Stimulated activated CD8-positive, alpha-beta memory T cell treated with anti-CD3 and anti-CD28 coated beads, Interleukin-4, amount 100 ng/mL, for 48 hours (primary cell): ENCODE measurements at places on chromosomes 16 and 17.
A peak's percentile ranks its signal among the peaks of the same experiment; 100 is the strongest.

GRCh38 chr17:14813649-14814370, 451.3 kb downstream of the PMP22 start:
- no peak for DNase-seq

- no peak for DNase-seq
Observed at GRCh38 chr17:41267711-41268110, 2.5 kb downstream of the KRTAP9-6 start.

GRCh38 chr16:4075534-4075933, 40.7 kb downstream of the ADCY9 start:
- no peak for DNase-seq

DNA sequence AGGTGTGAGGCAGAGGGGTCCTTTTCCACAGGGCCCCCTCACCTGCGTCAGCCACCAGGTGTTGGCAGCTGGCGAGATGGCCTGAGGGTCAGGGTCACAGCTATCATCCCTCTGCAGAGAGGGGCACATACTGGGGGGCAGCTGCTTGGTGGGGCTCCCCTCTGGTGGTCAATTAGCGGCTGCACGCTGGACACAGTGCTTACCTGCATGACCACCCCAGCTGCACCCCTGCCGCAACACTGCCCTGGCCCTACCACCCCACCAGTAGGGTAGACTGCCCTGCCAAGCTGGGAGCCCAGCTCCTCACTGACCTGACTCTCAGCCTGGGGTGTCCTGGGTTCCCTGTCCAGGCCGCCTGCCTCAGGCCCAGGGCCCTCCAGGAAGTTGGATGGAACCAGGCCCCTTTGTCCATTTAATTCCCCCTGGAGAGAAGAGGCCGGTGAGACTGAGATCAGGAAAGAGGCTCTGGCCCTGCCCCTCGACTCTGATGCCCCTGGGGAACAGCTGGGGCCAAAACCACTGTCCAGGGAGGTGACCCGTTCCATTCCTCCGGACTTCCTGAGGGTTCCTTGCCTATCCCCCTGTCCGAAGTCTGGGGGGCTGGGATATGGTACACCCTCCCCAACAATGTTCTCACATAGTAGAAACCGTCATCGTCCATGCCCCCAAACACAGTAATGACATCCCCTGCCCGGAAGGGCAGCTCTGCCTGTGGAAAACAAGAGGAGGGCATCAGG, 23.7 kb downstream of the TSPOAP1 start:
- no peak for DNase-seq

DNA sequence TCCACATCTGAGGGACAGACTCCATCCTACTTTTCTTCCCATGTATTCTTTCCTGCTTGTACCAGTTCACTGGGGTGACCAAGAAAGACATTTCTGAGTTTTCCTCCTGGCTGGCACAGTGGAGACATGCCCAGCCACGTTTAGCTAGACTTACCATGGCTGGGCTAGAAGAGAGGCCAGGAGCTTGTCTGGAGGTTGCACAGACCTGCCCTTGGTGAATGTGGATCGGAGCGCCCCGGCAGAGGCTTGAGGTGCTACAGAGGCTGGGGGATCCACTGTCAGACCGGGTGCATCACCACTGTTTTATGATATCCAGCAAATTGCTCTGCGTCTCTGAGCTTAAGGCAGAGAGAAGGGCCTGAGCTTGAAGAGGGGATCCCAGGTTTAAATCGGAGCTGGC, 3.5 kb downstream of the IL4R start:
- peak; percentile 45 for DNase-seq

- DNase-seq = no peak
Observed at GRCh38 chr16:68786685-68787418, 49.8 kb downstream of the CDH1 start.

DNA sequence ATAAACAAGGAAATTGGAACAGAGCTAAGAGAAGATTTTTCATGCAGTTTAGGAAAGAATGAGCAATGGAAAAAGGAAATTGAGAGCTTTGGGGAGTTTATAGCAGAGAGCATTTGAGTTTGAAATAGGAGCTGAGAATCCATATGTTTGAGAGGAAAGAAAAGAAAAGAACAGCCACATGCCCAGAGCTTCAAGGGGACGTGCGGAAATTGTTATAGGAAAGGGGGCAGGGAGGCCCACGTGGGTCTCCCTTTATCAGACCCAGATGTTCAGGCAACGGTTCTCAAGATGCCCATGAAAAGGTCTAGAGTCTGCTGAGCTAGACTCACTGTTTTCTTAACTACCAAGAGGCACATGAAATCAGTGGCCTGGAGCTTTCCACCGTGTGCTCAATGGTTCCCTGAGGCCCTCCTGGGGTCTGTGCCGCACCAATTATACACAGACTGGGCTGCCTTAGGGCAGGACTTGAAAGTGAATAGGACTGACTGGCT, 31.2 kb downstream of the CHD9 start:
- DNase-seq = no peak

DNA sequence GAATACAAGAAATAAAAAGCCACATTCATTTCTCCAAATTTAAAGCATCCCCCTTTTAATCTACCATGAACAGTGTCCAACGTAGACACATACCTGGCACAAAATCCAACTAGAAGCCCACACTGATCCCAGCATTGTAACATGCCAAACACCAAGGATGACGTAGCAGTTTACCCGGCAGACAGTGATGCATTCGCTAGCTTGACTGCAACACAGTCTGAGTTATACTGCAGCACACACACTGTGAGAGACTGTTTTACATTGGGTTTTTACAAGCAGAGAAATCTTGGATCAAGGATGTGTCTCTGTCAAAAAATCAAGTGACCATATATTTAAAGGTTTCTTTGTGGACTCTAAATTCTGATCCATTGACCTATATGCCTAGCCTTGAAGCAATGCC, 74.5 kb upstream of the C17orf78 start:
- DNase-seq = no peak

- DNase-seq = no peak
Observed at GRCh38 chr17:46045639-46046038, 46.6 kb downstream of the STH start.

GRCh38 chr16:68270353-68270752, 6.0 kb downstream of the SLC7A6 start:
- no peak for DNase-seq

GRCh38 chr17:78359321-78359996, 418 bp downstream of the SOCS3 start:
- DNase-seq = no peak

GRCh38 chr17:8739097-8739496, 5.5 kb downstream of the CCDC42 start:
- no peak for DNase-seq

- no peak for DNase-seq
Observed at GRCh38 chr16:78800523-78800922, 701.1 kb downstream of the WWOX start.

DNA sequence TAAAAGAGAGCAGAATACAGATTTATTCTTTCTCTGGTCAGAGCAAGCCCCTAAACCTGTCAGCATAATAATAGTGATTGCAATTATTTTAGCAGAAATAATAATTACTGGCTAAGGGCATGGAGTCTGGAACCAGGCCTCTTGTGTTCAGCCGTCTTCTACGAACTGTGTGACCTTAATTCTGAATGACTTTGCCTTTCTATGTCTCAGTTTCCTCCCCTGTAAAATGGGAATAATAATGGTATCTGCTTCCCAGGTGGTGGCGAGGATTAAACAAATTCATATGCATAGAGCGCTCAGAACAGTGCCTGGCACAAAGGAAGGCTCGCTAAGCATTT, 33.4 kb downstream of the RAB11FIP4 start:
- DNase-seq = no peak

- no peak for DNase-seq
Observed at GRCh38 chr17:56109836-56110235, 43.4 kb upstream of the ANKFN1 start.

DNA sequence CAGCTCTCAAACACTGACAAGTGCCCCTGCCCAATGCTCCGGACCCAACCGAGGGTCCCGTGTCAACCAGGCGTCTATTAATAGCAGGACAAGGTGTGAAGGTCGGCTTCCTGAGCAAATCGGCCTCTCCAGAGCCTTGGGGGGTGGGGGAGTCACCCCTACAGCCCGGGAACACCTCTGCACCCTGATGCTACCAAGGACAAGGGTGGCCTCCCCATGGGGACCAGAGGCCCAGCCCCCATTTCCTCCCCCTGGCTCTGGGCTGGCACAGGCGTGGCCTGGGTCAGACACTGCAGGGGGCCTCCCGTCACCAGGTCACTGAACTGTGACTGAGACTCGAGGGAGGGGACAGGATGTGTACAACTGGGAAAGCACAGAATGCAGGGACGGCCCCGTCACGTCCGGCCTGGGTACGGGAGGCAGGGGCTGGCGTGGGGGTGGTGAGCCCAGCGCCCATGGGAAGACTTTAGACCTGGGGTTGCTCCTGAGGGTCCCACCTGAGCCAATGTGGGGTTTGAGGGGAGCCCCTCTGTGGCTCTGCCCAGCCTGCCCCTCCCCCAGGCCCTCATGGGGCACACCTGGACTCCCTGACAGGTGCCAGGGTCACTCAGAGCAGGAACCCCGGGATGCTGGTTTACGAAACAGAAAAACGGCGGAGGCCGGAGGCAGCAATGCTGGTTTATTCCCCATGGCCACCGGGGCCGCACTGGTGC, 579 bp upstream of the CYBA start:
- DNase-seq = peak; percentile 88

GRCh38 chr16:28062847-28063521, 530 bp downstream of the GSG1L start:
- DNase-seq = no peak
